Activated CD8-positive, alpha-beta memory T cell treated with anti-CD3 and anti-CD28 coated beads for 4 hours (primary cell): ENCODE measurements at places on chromosomes 2 and 18.

GRCh38 chr2:8197825-8198224 lies 484.0 kb upstream of the ID2 start:
- DNase-seq, result no peak

DNA sequence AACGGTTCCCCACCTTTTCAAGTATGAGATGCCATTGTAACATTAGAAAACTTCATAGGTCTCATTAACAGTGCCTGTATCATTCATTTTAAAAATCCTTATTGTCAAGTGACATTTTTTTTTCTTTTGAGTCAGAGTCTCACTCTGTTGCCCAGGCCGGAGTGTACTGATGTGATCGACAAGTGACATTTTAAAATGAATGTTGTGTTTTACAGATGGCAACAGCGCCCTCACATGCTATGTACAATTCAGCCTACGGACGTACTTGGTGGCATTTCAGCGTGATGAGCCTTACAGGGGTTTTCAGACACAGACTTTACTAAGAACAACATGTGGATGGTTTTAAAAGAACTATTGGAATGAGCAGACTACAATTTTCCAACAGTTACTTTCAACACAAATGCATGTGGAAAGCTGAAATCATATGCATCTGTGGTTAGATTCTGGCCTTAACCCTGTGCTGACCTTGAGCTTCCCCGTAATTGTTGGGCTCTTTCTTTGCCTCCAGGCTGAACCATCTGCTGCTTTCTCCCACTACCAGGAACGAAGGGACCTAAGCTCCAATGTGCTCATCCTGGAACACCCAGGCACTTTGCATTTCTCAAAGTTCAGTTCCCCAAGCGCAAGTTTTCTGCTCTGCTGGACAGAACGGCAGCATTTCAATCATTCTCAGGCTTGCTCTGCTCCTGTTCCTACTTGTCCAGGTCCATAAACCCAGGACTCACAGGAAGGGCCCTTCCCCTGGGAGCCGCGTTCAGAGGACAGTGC lies 119.9 kb upstream of the NDUFV2 start:
- DNase-seq, result no peak

- no peak for DNase-seq
Observed at GRCh38 chr2:118611691-118612090, 235.8 kb downstream of the EN1 start.

GRCh38 chr2:21024722-21025389 lies 19.0 kb downstream of the APOB start:
- DNase-seq, result no peak

GRCh38 chr2:202038471-202039277 lies 5.0 kb downstream of the FZD7 start:
- DNase-seq, result no peak

DNA sequence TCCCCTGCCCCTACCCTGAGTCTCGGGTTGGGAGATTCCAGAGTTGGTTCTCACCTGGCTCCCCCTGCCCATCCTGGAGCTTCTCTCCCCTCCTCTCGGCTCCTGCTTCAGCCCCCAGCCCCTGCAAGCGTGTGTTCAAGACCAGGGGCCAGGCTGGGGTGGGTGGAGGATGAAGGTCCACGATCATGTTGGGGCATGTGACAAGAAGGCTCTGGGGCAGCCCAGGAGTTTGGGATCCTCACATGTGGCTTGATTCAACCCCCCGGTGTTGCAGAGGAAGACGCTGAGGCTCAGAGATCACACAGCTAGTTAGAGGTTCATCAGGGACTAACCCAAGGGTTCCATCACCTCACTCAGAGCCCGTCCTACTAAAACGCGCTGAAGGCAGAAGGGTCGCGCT lies 14.2 kb upstream of the TUBB6 start:
- DNase-seq, result no peak

GRCh38 chr2:143152219-143152618 lies 23.0 kb downstream of the ARHGAP15 start:
- DNase-seq, result no peak
